ENCODE measurements at places on chromosomes 5 and 9.

DNA sequence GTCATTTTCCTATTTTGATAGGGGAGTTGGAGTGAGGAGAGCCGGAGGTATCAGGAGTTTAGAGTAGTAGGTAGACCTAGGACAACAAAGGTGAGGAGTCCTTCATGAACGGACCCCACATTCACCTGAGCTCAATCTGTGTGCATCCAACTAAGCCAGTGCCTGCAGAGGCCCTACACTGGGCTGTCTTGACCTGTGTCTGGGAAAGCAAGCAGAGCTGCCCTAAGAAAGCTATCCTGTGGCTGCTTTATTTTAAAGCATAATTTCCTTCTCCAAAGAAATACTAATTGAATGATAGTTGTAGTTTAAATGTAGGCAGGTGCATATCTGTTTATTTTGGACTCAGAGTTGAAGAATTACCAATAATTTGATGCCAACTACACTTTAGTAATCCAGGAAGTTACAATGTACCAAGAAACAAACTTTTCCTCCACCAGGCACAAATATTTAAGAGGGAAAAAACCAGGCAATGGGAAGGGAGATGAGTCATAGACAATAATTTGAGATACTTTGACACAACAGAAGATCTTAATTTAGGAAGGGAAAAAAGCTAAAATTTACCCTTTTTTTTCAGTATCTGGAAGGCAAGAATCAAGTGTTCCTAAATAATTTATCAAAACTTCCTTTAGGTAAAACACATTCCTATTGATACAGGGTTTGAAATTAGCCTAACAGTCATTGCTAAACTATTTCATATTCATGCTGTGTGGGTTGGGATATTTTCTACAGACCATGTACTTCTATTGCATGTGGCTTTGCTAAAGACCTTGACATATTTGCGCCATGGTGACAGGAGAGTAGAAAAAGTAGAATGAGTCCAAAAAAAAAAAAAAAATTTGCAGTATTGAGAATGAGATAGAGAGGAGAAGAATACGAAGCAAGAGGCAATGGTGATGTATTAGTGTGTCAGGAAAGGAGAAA, 376.6 kb upstream of the TUSC1 start:
- DNase-seq: no peak
- H3K4me1 ChIP-seq: no peaks in the 10 kb centered on the region
- no peak overlapping the region for H3K27ac ChIP-seq
- no peaks in the 10 kb centered on the region for H3K36me3 ChIP-seq
- H3K4me3 ChIP-seq: no peak overlapping the region
- H3K27me3 ChIP-seq: no peaks in the 10 kb centered on the region

GRCh38 chr5:434443-435146, 8.4 kb upstream of the EXOC3 start:
- no peaks in the 10 kb centered on the region for H3K36me3 ChIP-seq
- H3K27ac ChIP-seq: no peak overlapping the region
- no peak overlapping the region for H3K4me3 ChIP-seq
- no peaks in the 10 kb centered on the region for H3K4me1 ChIP-seq

DNA sequence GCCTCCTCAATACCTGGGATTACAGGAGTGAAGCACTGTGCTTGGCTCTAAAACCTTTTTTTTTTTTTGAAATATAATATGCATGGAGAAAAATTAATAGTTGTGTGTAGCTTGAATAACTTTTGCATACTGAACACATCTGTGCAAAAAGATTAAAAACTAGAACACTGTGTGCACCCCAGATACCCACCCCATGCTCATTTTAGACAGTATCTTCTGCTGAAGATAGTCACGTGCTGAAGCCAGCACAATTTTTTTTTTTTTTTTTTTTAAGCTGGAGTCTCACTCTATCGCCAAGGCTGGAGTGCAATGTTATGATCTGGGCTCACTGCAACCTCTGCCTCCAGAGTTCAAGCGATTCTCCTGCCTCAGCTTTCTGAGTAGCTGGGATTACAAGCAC, 39.9 kb downstream of the C9orf153 start:
- H3K4me3 ChIP-seq: no peak overlapping the region
- no peak for DNase-seq

DNA sequence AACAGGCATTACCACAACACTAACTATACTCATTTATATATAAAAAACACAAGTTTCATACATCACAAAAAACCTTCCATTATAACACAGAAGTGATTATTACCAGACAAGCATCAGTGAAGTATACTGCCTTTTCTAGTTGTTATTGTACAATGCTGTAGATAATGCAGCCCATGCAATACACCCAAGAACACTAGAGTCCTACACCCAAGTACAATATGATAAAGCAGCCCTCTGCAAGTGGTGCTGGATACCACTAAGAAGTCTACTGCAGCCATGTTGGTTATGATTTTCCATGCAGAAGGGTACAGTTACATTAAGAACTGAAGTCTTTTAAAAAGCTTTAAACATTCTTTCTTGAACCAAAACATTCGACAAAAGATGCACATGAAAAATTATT, 10.3 kb downstream of the ZFAND5 start:
- no peak overlapping the region for H3K4me3 ChIP-seq
- no peak overlapping the region for H3K27ac ChIP-seq
- H3K36me3 ChIP-seq: peaks cover 46% of the 10 kb centered on the region
- H3K4me1 ChIP-seq: no peaks in the 10 kb centered on the region
- no peak for DNase-seq
- no peaks in the 10 kb centered on the region for H3K27me3 ChIP-seq

- H3K4me3 ChIP-seq: no peak overlapping the region
- DNase-seq: no peak
- no peaks in the 10 kb centered on the region for H3K36me3 ChIP-seq
- no peak overlapping the region for H3K27ac ChIP-seq
- no peaks in the 10 kb centered on the region for H3K4me1 ChIP-seq
Measured at GRCh38 chr5:107935645-107936044, 264.9 kb upstream of the EFNA5 start.

GRCh38 chr9:131867611-131868192, 127.8 kb upstream of the RAPGEF1 start:
- H3K36me3 ChIP-seq: peaks cover 10% of the 10 kb centered on the region
- no peak overlapping the region for H3K4me3 ChIP-seq
- no peaks in the 10 kb centered on the region for H3K27me3 ChIP-seq
- H3K27ac ChIP-seq: no peak overlapping the region
- no peaks in the 10 kb centered on the region for H3K4me1 ChIP-seq

GRCh38 chr5:13552361-13552760, 392.1 kb downstream of the DNAH5 start:
- no peaks in the 10 kb centered on the region for H3K27me3 ChIP-seq
- no peak for DNase-seq
- H3K27ac ChIP-seq: no peak overlapping the region
- H3K4me3 ChIP-seq: no peak overlapping the region
- H3K36me3 ChIP-seq: no peaks in the 10 kb centered on the region
- H3K4me1 ChIP-seq: no peaks in the 10 kb centered on the region

Measured in effector memory CD4-positive, alpha-beta T cell (primary cell).